ENCODE measurements at places on chromosomes 5 and 9.

GRCh38 chr9:4243113-4243512, 56.8 kb downstream of the GLIS3 start:
- no peak for DNase-seq

GRCh38 chr5:40502736-40503135, 177.0 kb upstream of the PTGER4 start:
- no peak for DNase-seq

DNA sequence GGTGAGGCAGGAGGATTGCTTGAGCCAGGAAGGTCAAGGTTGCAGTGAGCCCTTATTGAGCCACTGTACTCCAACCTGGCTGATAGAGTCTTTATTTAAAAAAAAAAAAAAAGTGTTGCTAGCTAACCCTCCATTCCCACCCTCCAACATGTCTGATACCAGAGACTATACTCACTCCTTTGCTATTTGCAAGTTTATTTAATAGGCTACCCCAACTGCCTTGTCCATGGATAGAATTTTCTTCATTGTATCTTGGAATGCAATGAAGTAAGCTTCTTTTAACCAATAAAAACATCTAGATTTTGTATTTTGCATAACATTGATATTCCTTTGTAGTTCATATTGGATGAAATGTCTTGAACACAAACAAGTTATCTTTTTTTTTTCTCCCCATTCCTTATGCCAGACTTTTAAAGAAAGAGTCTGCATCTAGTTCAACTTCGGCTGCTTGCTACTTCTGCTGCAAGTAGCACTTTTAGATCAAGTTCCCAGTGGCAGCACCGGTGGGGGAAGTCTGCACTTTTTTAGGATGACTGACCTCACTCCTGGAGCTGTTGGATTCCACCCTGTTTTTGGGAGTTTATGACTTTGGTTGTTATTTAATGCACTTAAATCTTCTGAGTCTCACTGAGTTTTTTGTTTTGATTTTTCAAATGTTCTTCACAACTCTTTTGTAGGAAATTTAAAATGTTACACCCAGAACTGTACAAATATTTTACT, 112.5 kb downstream of the UHRF2 start:
- DNase-seq: no peak

DNA sequence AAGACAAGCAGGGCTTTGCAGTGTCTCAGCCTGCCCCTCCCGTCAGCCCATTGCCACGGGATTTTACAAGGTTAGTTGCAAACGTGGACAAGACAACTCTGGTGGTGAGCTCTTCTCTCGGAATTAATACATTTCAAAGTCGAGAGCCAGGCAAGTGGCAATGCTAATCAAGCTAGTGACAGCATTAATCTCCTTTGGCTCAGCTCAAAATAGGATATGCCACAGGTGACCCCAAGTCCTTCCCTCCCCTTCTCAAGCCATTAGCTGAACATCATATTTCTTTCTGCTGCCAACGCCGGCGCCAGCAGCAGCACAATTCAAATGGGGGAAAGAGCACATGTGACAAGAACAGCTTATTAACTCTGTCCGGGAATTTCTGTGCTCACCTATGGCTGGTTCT, 190.1 kb downstream of the ATPSCKMT start:
- no peak for DNase-seq

GRCh38 chr5:157362012-157362411, 96.1 kb downstream of the CYFIP2 start:
- DNase-seq: no peak

GRCh38 chr9:37197158-37198038, 77.0 kb downstream of the ZCCHC7 start:
- peak; percentile 43 for DNase-seq
